ENCODE measurements at places on chromosomes 16 and 17.

DNA sequence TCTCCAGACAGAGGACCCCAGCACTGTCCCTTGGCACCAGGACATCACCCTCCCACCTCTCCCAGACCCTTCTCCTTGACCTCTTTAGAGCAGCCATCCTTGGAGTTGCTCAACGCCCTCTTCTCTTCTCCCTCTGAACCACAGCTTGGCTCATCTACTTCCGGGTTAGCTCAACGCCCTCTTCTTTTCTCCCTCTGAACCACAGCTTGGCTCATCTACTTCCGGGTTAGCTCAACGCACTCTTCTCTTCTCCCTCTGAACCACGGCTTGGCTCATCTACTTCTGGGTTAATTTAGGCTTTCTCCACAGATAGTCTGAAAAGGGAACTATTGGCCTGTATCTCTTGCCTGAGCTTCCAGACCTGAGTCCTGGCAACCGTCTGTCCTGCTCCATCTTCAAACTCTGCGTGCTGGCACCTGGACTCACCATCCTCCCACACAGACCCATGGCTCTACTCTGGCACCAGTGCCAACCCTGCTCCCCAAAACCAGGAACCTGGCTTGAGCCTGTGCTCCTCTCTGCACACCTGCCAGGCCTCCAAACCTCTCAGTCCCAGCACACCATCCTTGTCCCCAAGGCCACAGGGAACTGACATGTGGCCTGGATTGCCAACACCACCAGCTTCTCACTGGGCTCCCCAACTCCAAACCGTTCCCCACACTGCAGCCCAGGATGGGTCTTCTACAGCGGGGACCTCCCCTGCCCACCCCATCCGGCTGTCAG, 25.3 kb upstream of the FAAP100 start:
- no peak for DNase-seq

DNA sequence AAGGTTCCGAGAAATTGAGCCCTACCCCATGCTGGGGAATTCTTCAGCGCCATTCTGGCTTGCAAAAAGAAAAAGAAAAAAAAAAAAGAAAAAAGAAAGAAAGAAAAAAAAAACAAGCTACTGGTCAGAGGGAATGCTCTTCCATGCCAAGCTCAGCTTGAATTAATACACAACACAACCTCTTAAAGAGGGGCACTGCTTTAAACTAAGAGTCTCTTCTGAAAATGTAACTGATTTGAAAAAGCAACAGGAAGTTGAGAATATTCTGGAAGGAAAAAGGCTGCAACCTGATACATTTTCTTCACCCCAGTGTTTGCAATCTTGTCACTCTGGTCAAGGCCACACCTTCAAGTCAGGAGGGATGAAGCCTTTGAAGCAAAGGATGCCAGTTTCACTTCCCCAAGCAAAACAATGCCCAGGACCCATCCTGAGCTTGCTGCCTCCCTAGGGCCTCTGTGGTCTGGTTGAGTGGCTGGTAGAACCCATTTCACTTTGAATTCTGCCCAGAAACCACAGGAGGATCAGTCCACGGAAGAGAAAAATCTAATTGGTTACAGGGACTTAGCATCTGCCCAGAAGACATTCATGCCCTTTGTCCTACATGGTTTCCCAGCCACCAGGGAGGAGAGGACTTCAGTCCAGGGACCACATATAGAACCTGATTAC, 389.7 kb downstream of the SOX9 start:
- DNase-seq = no peak

DNA sequence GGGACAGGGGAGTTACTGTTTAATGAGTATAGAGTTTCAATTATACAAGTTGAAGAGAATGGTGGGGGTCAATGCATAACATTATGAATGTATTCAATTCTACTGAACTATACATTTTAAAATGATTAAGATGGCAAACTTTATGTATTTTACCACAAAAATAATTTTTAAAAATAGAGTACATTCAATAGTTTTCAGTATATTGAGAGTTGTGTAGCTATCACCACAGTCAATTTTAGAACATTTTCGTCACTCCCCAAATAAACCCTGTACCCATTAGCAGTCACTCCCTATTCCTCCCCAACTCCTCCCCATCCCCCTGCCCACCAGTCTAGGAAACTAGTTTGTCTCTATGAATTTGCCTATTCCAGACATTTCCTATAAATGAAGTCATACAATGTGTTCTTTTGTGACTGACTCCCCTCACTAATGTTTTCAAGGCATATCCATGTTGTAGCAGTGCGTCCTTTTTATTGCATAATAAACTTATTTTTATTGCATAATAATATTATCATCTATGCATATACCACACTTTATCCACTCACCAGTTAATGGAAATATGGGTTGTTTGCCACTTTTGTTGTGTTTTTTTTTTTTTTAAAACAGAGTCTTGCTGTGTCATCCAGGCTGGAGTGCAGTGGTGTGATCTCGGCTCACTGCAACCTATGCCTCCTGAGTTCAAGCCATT, 52.5 kb upstream of the ERN1 start:
- DNase-seq = no peak

- DNase-seq = no peak
Measured at GRCh38 chr17:2081564-2081963, 26.7 kb downstream of the HIC1 start.
